ENCODE measurements at places on chromosomes 2 and 18.

- DNase-seq = no peak
Observed at GRCh38 chr18:49618742-49619681, 57.2 kb downstream of the LIPG start.

DNA sequence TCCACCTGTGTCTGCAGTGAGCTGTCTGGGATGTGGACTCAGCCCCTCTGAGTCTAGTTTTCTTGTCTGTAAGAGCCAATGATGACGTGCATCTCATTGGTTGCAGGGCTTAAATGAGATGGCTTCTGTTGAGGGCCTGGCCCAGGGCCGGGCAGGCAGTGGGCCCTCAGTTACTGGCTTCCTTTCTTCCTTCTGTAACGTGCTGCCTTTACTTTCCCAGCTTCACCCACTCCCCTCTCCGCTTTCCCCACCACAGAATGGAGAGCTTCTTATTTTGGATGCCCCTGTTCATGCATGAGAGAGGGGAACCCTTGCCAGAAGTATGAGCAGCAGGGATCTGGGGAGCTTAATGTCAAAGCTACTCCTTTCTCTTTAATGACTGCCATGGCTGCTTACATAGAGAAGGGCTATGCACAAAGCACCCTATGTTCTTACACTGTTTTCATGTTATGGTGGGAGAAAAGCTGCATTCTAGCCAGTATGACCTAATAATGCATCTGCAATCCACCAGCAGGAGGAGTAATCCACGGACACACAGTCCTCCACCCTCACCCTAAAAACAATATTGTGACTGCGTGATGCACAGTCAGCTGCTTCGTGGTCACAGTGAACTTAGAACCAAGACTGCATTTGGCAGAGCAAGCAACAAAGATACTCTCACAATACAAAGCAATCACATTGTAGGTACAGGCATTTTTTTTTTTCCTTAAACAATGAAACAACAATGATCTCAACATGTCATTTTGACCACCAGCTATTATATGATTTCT is 37.2 kb downstream of the CREG2 start:
- no peak for DNase-seq

DNA sequence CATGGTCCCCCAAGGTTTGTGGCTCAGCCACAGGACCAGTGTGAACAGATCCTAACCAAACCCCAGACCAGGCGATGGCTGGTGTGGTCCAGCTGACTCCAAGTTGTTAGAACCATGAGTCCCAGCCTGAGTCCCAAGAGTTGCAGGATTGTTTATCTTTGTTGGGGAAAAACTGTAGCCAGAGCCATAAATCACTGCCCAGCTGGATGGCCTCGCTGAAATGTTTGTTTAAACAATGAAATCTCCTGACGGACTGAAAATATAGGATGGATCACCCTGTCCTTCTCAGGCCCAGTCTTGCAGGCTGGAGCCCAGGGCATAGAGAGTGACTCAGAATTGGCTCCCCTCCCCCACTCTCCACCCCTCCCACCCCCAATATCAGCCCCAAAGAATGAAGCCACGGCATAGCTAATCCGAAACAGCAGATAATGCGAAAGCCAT is 36.4 kb downstream of the PKDCC start:
- DNase-seq = no peak

DNA sequence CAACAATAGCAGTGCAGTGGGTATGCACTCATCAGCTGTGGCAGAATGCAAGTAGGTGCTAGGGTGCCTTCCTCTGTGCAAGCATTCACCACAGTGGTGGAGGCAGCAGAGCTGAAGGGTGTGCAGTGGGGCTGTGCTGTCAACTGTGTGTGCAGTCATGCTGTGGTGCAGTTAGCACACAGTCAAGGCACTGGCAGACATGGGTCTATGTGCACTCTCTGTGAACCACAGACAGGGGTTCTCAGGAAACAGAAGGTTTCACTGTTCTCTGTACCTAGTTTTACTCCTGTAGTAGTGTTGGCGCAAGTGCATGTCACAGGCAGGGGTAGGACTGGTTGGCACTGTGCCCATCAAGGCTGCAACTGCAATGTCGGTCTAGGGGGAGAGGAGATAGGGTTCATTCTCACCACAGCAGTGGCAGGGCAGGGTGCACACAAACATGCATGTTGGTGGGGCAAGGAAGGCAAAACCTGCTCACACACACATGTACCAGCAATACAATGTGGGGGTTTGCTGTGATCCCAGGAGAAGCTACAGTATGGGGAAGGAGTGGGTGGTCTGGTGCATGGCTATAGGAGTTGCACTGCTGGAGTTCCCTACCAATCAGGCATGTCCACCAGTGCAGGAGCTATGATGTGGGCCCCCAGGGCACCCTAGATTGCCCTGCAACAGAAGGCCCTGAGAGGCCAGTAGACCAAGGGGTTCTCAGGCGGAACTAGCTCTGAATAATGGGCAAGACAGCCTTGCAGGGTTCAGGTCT is 242.7 kb upstream of the DDX18 start:
- DNase-seq = no peak

DNA sequence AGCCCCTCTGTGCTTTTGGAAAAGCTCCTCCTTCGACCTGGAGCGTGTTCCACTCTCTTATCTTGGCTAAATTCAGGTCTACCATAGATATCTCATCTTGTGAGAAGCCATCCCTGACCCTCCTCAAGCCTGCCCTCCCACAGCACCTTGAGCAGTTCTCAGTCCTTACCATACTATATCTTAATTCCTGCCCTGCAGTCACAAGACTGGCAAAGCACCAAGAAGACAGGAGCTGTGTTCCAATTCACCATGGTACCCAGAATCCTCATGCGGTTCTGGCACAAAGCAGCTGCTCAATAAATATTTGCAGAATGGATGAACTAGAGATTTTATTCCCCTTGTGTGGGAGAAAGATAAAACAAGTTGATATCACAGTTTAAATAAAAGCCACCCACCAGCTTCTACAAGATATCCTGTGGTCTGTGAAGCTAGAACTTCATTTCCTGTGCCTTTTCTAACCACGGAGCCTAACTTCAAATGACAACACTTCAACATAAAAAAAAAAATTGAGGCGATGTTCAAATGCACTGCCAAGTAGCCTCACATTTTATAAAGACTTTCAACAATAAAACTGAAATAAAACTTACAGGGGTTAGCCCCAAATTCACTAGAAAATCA is 19.5 kb downstream of the MARCHF4 start:
- no peak for DNase-seq

GRCh38 chr18:40366521-40366920 is 1588.5 kb upstream of the PIK3C3 start:
- DNase-seq = no peak

DNA sequence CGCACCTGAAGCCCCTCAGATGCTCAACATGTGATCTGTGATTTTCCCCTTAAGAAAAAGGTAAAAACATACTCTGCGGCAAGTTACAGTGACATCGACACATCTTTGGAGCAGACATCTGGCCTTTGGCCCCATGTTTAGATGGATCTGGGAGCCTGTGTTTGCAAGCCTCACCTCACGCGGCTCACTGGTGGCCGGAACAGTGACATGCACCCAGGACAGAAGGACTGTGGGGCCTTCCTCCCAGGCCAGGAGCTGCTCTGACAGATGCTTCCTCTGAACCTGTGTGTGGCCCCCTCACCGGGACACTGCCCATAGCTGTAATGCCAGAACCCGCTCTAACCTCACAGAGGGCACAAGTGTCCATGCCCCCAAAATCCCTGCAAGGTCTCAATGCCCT is 13.1 kb downstream of the PASK start:
- no peak for DNase-seq

GRCh38 chr2:187550857-187551256 is 3.4 kb downstream of the TFPI start:
- DNase-seq = no peak

- no peak for DNase-seq
Observed at GRCh38 chr2:106165029-106165428, 29.1 kb downstream of the UXS1 start.

GRCh38 chr2:29105375-29105774 is 9.8 kb upstream of the CLIP4 start:
- DNase-seq = no peak

DNA sequence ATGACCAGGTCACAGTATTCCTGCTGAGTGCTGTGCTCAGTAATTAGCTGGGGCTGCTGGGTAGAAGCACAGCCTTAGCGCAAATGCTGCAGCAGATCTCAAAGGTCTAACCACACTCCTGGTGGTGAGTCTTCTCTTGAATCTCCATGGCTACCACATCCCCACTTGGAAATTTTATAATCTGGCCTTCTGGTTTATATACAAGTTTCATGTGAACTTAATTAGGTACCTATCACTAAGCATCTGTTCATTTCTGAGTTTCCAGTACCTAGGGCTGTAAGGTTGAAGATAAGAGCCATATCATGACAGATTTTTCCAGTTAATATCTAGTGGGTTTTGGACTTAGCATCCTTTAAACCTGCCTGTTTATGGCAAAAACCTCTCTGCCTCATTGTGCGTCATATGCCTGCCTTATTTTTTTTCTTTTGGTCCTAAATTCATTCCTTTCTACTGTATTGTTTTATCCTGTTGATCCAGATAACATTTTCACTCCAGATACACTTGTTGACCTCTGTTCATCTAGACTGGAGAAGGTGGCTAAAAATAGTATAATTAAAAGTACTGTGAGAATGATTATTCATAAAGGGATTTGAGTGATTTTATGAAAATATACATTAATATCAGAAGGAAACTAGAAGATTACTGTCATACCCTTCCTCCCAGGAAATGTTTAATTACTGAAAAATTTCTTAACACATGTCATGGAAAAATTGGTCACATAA is 168.4 kb upstream of the THUMPD2 start:
- DNase-seq = no peak

DNA sequence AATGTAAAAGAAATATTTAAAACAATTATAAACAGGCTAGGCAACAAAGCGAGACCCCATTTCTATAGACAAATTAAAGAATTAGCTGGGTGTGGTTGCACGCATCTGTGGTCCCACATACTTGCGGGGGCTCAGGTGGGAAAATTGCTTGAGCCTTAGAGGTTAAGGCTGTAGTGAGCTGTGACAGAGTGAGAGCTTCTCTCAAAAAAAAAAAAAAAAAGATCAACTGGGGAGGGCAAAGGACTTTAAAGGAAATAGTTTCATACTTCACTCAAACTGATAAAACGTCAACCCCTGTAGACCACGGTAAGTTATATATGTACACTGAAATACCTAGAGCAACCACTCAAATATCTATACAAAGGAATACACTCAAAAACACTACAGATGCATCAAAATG is 37.5 kb downstream of the MGAT4A start:
- no peak for DNase-seq

All from NCI-H1092 treated with DMSO at 0.1 percent for 48 hours (cell line).